Right forelimb (tissue), 1 donor: ENCODE measurements at places on chromosomes 7 and 10.
A peak's percentile ranks its signal among the peaks of the same experiment; 100 is the strongest.

GRCh38 chr10:21516242-21517131, 9.0 kb downstream of the SKIDA1 start:
- DNase-seq = peak; percentile 87

DNA sequence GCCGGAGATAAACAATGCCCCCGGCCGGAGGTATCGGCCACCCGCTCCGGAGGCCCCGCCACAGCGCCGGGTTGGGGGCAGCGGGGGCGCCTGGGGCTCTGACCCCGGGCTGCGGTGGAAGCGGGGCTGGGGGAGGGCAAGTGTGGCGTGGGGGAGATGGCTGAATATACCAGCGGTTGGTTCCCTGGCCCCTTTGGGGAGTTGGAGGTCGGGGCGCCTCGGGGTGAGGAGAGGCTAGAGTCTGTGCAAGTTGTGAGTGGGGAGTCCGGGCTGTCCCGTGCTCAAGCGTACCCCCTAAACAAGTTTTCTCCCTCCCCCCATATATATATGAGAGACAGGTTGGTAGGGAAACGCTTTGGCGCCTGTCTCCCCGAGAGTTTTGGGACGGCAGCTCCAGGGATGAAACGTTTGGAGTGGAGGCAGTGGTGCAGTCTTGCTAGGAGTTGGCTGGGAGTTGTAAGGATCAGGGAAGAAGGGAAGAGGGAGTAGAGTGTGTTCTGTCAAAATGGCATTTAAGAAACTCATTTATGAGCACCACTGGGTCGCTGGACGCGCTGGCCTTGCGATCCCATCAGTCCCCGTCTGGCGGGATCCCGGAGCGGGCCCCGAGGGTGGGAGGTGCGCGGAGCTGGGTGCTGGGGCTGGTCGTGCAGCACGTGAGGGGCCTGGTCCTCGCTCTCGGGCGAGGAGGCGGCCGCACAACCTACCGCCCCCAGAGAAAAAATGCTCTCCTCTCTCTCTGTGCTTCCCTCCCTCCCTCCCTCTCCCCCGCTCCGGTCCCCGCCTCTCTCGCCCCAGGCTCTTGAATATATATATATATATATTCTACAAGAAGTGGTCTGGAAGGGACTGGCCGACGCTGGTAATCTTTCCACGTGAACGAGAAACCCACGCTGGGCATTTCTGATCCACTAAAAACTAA, 1.1 kb downstream of the TET1 start:
- peak; percentile 79 for DNase-seq

DNA sequence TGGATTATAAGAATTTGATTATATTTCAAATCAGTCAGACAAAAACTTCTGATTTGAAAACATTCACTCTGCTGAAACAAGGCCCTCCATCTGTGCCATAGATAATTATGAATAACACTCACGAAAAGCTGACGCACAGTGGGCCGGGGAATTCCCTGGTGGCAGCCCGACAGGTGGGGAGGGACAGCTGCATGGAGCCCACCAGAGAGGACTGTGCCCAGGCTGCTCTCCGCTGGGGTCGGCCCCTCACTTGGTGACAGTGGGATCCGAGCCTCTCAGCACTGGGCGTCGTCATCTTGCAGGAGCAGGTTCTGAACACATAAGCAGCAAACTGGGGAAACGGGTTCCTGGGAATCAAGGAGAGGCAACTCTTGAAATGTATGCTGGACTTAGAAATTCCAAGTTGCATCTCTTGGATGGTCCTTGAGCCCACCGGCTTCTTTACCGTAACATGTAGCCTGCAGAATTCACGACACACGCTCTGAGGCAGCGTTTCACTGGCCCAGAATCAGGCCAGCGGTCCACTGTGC, 41.4 kb downstream of the AFAP1L2 start:
- DNase-seq = no peak

- DNase-seq = no peak
Measured at GRCh38 chr10:22247636-22248035, 29.8 kb upstream of the EBLN1 start.

GRCh38 chr10:49058463-49059255, 56.7 kb downstream of the VSTM4 start:
- no peak for DNase-seq

- DNase-seq = no peak
Measured at GRCh38 chr7:5827755-5828154, 46.3 kb upstream of the RNF216 start.

DNA sequence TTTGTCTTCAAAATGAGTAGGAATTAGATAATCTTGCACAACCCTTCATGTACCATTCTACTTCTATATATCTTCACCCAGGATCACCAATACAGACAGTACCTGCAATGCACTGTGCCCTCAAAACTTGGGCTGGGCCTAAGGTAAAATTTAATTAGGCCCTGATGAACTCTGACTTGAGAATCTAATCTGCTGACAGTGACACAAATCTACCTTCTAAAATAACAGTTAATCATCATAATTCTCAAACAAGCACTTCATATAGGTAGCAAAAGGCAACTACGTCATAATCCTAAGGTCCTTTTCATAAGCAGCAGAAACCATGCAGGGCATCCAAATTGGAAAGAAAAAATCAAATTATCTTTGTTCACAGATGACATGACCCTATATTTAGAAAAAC, 4.1 kb downstream of the ZNF25 start:
- DNase-seq = no peak

GRCh38 chr10:65620404-65621048, 1305.3 kb upstream of the LRRTM3 start:
- no peak for DNase-seq

DNA sequence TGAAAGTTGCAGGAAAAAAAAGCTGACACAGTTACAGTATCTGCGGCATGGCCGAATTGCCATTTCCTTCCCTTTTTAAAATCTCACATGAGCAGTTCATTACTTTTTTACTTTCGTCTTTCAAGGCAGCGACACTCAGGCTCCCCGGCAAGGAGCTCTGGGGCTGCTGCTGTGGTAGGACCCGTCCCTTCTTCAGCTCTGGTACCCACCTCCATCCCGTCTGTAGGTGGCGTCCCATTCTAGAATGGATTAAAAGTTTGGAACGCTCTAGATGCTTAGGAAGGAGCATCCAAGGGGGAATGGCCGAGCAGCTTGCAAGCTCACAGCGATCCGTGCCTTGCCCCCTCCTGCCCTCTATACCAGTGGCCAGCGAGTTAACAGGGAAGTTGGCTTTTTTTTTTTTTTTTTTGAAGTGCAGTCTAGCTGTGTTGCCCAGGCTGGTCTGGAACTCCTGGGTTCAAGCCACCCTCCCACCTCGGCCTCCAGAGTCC, 22.8 kb upstream of the TTYH3 start:
- no peak for DNase-seq

GRCh38 chr7:75579899-75580298, 87.8 kb downstream of the SPDYE5 start:
- DNase-seq = no peak
